ENCODE measurements at places on chromosomes 12 and 14. TPM values are rescaled to one million over a fixed set of nuclear protein-coding genes. Genes with fewer than 3 reads are reported as not detected.
A peak's percentile ranks its signal among the peaks of the same experiment; 100 is the strongest.

Gene GZMB
- not detected for total RNA-seq

Gene ADAM21
- total RNA-seq, result not detected

Gene CEBPE
- total RNA-seq, result 2.2 TPM

Gene TSPAN19
- total RNA-seq, result not detected

Gene IL23A
- total RNA-seq, result 12.7 TPM

Gene SELPLG
- 25.3 TPM for total RNA-seq

Gene AQP2
- not detected for total RNA-seq

Gene LHX5
- total RNA-seq, result not detected

Gene KRT82
- not detected for total RNA-seq

Gene ESPL1
- total RNA-seq, result 137 TPM

Gene CLEC4C
- total RNA-seq, result not detected

Gene KRT75
- not detected for total RNA-seq

Gene GARIN6
- not detected for total RNA-seq

Gene TC2N
- total RNA-seq, result not detected

- DNase-seq, result peak; percentile 71
These were observed 125.0 kb upstream of the CCND2 start for GRCh38 chr12:4148418-4149056.

DNA sequence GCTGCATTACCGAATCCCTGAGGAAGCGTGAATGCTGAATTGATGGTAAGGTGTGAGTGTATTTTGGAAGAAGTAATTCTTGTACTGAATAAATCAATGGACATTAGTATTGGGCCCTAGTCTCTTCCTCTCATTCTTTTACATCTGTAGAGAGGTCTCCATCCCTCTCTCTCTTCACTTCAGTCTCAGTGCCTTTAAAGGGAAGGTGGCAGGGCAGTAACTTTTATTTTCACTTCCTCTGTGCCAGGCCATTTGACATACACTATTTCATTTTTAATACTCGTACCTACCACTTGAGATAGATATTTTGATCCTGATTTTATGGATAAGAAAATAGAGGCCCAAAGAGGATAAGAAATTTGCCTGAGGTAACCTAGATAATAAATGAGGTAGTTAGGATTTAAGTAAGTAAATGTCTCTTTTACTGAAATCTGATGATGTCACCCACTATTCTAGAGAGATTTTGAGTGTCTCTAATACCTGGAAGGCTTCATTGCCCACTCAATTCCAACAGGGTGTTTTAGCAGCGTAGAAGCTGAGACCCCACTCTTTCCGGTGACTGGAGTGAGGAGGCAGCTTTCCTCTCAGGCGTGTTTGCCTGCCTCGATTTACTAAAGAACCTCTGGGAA is 177.9 kb upstream of the PRICKLE1 start:
- no peak for DNase-seq

GRCh38 chr14:36582874-36583241 is 444 bp upstream of the NKX2-8 start:
- DNase-seq, result no peak

DNA sequence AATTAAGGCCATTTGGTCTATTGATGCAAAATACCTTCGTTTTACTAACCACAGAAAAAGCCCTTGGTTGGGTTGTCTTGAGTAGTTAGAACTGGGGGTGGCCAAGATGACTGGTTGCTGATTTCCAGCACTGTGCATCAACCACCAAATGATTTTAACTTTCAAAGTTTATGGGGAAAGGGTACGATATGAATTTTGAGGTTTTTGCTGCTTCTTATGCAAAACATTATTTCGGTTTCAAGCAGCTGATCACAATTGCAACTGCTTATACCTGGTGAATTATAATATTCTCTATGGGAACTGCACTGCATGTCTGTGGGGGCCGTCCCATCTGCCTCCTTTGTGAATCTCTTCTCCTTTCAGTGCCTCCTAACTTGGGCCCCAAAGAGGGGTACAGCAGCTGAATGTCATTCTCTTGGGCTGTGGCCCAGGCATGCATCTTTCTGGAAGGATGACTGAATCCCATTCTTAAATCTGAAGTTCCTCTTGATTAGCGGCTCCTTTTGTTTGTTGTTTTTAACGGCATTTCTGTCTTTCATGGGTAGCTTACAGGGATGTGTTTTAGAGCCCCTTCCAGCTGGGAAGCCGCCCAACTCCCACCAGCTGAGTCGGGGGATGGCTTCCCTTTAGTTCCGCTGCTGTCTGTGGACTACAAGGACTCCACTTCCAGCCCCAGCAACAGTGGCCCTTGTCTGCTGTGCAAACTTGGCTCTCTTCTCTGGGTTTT is 479.8 kb downstream of the ZFP36L1 start:
- peak; percentile 40 for DNase-seq

DNA sequence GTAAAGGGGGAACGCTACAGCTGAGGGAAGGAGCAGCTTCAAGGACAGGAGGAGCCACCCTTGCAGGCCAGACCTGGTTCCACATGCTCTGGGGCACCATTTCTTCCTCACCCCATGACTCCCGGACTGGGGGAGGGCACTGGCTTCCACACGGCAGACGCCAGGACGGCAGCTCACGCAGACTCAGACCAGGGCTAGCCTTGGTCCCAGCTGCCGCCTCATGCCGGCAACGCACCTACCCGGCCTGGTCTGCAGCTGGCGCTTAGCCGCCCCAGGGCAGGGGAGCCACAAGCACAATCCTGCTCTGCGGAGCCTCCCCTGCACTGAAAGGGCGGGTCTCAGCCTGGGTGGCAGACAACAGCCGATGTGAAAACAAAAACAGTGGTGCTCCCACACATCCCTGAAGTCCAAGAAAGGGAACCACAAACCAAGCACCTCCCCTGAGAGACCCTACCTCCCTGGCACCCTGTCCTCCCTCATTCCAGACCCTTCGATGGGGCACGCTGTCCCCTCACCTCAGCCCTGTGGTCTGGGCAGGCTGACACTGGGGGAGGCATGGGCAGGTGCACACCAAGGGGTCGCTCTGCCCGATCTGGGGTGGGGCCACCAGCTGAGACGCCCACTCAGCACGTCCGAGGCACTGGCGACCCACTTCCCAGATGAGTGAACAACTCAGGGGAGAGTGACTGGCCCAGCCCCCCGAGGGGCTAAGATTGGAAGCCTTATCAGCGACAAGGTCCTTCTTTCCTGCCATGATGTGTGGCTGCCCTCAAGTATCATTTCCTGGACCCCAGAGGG is 65.0 kb downstream of the CHGA start:
- no peak for DNase-seq

DNA sequence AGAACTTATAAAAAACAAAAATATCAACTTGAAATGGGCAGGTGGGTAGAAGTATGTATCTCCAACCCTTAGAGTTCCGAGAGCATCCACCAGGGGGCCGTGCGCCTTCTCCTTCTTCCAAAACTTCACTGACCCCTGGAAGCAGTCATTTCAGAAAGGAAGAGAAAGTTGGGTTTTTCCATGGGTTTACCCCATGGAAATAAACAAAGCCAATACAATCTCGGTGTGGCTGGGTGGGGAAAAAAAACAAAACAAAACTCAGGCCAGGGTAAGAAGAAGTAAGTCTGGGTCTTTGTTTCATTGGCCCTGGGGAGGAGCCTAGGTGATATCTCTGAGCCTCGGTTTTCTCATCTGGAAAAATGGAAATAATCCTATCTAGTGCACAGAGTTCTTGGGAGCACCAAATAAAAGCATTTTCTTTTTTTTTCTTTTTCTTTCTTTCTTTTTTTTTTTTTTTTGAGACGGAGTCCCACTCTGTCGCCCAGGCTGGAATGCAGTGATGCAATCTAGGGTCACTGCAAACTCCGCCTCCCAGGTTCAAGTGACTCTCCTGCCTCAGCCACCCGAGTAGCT is 33.6 kb upstream of the HNF1A start:
- DNase-seq, result peak; percentile 51

DNA sequence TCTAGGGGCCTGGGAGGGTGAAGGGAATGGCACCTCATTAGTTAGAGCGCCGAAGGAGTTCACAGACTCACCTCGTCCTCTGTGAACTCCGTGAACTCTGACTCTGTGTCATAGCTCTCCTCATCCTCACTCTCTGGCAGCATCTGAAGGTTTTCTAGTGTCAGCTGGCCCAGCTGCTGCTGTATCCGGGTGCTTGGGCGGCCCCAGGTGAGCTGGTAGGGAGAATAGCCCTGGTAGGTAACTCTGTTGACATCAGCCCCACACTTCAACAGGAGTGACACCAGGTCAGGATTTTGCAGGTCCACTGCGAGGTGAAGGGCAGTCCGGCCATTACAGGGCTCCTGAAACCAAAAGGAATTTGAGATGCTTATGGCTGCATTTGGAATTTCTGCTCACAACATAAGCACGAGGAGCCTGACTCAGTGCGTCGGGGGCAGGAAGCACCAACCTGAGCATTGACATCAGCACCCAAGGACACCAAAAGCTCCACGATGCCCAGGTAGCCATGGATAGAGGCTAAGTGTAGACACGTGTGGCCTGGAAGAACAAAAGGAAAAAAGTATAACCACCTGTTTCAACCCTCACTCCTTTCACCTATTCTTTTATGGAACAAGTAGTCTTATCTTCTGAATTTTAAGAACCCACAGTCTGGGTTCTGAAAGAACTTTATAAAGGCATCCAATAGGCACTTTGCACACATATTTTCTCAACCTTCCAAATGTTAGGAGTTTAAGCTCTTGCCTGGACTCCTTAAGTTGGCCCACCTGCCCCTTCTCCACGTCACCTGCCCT is 2.0 kb downstream of the NFKBIA start:
- DNase-seq, result peak; percentile 15

GRCh38 chr12:71492604-71493003 is 53.0 kb downstream of the LGR5 start:
- DNase-seq, result no peak

DNA sequence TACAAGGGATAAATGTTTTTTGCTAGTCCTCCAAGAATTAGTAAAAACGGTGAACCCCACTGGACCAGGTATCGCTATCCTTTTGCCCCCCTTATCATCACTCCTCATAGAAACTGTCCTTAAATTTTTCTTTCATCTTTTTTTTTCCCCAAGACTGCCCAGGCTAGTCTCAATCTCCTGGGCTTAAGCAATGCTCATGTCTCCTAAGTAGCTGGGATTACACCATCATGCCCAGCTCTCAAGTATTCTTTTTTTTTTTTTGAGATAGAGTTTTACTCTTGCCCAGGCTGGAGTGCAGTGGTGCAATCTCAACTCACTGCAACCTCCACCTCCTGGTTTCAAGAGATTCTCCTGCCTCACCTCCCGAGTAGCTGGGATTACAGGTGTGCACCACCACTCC is 9.7 kb downstream of the IRF2BPL start:
- no peak for DNase-seq

DNA sequence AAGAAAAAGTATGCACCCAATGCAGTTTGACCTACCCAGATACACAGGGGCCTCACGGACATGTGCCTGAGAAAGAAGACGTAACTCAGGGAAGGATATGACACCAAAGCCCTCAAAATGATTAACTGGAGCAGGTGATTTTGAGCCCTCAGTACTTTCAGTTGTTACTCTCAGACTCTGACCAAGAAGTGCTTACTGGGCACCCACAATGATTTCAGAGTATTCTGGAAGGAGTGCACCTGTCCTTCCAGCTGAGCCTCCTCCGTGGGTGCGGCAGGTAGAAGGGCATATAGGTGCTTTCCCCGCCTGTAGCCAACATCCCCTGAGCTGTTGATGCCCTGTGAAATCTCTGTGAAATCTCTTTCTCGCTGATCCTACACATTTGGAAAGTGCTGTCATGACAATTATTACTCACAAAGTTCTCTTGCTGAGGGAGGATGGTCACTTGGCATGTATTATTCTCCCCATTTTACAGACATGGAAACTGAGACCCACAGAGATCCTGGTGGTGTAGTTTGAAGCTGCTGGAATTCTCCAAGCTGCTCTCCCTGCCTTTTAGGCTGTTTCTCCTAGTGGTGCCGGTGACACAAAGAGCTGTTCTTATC is 154.3 kb upstream of the CCND2 start:
- DNase-seq, result no peak

GRCh38 chr14:23577004-23577681 is 1.4 kb downstream of the JPH4 start:
- no peak for DNase-seq

- DNase-seq, result no peak
These were observed 120.2 kb downstream of the DAAM1 start for GRCh38 chr14:59308673-59309072.

DNA sequence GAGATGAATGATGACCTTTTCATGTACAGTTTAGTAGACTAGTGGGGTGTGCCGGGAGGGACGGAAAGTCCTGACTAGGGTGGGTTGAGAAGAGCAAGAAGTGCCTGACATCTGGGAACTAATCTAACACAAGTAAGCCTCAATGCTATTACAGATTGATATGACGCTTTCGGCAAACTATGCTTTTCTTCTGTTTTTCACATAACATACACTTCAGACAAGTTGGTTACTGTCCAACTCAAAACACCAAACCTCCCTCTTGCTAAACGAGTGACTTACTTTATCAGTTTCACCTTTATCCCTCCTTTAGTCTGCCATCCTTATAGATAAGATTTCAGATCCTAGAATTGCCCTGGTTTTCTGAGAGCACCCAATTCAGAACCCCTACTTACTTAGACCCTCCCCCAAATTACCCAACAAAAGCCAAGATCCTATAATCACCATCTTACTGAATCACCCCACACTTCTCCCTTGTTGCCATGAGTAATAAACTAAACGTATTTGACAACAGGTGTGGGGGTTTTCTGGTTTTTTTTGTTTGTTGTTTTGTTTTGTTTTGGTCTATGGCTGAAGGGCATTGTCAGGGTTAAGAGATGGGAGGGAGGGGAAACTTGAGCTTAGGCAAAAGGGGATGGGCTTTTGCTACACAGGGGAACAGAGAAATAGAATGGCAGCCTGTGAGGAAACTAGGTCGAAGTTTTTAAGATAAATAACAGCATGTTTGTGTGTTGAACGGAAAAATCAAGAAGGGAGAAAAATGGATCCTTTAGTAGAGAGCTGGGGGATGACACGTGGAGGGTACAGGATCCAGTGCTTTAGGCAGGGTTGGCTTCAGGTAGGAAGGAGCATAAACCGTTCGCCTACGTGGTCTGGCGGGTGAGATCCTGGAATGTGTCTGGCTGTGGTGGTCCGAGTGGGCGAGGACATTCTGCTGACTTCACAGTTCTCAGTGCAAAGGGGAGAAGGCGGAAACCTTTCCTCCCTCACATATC is 6.1 kb upstream of the PSMA3 start:
- DNase-seq, result no peak

GRCh38 chr14:65153101-65153500 is 50.8 kb upstream of the MAX start:
- DNase-seq, result no peak

DNA sequence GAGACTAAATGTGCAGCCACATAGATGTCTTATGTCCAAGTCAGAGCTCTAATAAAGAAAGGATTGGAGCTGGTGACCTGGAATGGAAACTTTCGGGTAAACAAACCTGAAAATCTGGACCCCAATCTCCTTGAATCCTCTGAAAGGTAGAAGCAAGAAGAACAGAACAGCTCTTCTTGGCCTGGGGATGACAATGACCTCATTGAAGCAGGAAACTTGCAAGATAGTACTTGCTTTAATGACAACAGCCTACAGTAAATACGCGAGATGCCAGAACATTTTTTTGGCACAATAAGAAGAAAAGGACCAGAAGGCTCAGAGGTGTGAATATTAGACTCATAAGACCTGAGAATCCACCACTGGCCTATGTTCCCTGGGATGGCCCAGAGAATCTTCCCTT is 4.1 kb upstream of the PRIMA1 start:
- no peak for DNase-seq
